ENCODE measurements at places on chromosomes 1 and 21.

- no peak for DNase-seq
These were observed 6.9 kb downstream of the MT1HL1 start for GRCh38 chr1:236997361-236997760.

GRCh38 chr1:9654051-9654833 is 2.7 kb downstream of the PIK3CD start:
- DNase-seq: no peak

DNA sequence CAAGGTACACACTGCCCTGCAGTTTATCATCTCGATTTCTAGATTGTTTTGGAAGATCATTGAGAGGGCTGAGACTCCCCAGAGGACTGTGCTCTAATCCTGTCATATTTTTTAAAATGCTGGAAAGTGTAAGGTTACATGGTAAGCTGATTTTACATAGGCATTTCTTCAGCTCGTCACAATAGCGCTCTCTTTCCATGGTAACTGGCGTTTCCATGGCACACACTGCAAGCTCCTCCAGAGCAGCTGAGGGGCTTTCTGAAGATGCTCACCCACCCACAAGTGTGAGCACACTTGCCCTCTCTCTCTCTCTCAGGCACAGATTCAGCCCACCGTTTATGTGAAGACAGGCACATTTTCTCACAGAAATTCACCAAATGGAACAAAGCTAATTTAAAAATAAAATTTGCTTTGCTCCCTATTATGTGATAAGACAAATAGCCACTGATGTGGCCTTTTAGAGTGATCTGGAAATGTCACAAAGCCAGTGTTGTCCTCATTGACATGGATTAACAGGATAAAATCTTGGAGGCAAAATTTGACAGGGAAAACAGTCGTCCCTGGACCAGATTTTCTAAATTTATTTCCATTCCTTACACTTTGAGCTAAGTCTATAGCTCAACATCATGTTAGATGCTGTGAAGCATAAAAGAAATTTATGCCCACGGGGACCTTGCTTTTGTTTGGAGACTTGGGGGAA is 421.5 kb downstream of the RWDD3 start:
- DNase-seq: no peak

- DNase-seq: no peak
These were observed 150.5 kb downstream of the LRIG2 start for GRCh38 chr1:113223546-113223945.

- no peak for DNase-seq
These were observed 27.8 kb downstream of the DIPK1A start for GRCh38 chr1:92933459-92933858.

DNA sequence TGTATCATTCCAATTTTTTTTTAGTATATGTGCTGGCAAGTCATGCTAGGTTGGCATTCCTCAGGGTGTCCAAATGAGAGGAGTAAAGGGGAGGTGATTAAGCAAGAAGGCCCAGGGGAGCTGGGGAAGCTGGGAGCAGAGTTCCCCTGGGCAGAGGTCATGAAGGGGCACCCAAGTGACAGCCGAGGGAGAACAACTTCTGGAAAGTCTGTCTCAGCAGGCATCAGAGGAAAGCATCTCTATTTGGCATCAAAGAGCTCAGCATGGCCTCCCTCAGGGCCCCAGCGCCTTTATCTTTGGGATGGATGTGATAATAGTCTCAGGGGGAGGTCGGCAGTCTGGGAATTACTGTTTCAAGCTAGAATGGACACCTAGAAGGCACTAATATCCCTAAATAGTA is 5.0 kb upstream of the ENO1 start:
- DNase-seq: no peak

DNA sequence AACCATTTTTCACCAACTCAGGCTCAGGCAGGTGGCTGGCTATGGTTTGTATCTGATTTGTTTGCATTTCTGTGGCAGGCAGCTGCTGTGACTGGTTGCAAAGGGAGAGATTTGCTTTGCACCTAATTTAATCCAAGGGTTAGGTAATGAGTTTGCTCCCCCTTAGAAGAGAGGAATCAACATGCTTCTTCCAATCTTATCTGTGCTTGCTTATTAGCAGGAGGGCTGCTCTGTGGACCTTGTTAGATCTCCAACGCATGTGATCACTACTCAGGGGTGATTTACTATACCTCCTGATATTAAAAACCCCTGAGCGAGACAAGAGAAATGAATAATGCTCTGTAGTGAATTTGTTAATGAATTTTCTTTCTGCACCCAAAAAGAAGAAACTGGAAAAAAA is 20.5 kb downstream of the OLFML3 start:
- DNase-seq: no peak

- DNase-seq: no peak
These were observed 59.7 kb downstream of the BRINP2 start for GRCh38 chr1:177230228-177231016.

- no peak for DNase-seq
These were observed 1.4 kb upstream of the MAN1C1 start for GRCh38 chr1:25615172-25615541.

DNA sequence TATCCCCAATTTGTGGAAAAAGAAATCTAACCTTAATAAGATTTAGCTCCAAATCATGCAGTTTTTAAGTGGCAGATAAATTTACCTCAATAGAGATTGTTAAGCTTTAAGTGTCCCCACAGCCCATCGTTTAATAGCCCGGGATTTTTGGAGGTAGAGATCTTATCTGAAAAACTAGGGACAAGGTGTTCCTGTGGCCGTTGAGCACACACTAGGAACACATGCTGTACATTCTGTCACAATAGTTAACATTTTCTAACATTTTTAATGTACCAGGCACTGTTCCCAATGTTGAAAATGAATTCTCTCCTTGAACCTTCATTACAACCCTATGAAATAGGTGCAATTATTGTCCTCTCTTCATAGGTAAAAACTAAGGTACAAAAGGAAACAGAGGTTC is 85.7 kb upstream of the PLD5 start:
- DNase-seq: no peak

DNA sequence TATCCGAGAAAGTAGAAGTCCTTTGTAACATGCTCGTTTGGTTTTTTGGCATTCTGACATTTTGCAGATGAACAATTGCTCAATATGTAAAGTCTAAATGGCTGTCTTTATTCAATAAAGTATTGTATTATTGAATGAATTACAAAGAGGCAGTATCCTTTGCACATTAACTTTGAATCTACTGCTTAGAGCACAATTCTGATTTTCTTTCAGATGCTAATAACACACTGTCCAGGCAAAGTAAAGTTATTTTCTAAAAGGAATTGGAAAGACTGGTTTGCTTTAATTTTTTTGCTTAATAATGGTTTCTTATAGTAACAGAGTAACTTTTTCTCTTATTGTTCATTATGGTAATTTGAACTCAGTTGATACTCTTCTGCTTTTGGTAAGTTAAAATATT is 494.8 kb downstream of the RWDD3 start:
- DNase-seq: no peak

DNA sequence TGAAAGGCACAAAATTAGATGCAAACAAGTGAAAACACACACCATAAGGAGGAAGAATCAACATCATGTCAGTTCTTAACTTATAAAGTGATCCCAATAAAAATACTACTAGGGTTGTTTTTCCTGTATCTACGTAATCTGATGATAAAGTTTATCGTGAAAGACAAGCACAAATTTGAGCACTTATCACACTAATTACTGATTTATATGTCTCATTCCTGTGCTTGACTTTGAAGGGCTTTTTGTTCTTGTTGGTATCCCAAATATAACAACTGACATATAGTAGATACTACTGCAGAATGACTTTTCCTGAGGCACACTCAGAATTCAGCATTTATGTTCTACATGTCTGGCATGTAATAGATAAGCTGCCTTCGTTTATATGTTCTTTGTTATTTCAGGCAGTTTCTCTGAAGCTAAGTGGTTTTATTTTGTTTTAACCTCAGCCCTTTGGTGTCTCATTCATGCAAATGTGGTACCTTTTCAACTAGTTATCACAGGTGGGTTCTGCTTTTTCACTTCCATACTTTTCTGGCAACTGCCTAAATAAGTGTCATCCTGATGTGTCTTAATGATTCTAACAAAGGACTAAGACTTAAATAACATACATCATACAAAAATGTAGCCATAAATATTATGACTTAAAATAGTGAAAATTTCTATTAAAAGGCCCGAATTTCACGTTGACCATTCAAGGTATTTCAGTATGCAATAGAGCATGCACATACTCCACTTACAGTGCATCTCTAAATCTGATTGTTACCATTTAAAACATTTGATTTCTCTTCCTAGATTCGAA is 73.2 kb downstream of the LRRC8C start:
- no peak for DNase-seq

GRCh38 chr1:176670853-176671252 is 207.9 kb downstream of the PAPPA2 start:
- DNase-seq: no peak

DNA sequence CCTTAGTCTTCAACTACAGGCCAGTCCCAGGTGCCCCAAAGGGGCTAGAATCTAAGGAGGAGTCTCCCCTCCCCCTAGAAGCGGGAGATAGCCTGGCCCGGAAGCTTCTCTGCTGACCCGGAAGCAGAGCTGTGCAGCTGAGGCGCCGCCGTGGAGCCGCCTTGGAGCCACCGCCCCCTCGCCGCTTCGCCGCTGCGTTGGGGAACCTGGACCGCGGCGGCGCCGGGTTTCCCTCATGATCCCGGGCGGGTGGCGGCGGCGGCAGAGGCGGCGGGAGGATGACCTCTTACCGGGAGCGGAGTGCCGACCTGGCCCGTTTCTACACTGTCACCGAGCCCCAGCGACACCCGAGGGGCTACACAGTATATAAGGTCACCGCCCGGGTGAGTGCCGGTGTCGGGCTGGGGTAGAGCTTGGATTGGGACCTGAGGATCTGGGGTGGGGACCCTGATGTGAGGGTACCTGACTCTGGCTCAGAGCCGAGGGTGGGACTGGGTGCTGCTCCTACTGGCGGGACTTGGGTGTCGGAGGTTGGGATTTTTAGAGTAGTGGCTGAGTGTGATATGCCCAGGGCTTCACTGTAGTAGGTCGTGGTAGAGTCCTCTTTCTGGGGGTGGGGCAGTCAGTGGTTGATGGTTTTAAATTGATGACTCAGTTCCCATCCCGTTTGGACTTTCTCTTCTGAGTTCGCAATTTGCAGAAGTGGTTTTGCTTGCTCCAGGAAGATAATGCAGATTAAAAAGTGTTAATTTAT is at the start of gene RPS6KC1:
TSS of gene RPS6KC1 (plus strand) at position 115 of the 754 bp plus-strand sequence. CDS start at position 279, 164 bp downstream.
- DNase-seq: peak; percentile 81

DNA sequence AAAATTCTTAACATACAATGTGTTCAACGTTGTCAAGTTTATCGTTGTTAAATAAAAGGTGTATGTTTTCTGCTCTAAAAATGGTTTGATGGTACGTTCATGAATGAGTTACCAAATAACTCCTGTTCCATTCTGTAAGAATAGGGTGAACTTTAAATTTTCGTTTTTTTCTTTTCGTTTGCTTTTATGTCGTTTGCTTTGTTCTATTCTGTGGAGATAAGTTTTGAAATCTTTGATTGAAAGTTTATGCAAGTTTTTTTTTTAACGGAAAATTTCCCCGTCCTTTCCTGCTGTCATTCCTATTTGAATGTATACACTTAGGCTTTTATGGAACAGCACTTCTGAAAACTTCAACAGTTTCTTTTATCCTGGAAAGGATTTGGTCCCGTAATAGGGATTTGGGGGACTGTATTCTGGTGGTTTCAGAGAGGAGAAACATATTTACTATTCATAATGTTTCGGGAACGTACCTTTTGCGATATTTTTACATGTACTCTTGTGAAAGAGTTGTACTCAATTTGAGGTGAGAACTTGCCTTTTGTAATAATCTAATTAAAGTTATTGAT is 1.7 kb downstream of the DR1 start:
- no peak for DNase-seq

DNA sequence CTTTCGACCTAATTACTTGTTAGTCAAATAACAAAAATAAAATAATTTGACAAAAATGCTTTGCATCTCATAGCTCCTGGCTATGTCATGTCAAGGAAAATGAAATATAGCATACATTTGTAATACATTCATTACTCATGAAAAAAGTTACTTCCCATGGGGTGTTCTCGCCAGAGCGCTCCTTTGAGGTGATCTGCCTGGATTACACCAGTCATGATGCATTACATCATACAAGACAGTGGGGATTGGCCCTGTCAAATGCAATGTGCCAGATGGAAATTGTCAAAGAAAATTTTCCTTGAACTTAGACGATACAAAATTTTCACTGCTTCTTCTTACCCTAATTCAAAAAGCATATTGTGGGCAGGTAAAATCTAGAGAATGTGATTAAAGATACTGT is 215.6 kb upstream of the B3GALT2 start:
- no peak for DNase-seq

GRCh38 chr1:16254263-16254928 is 17.4 kb upstream of the CPLANE2 start:
- no peak for DNase-seq

DNA sequence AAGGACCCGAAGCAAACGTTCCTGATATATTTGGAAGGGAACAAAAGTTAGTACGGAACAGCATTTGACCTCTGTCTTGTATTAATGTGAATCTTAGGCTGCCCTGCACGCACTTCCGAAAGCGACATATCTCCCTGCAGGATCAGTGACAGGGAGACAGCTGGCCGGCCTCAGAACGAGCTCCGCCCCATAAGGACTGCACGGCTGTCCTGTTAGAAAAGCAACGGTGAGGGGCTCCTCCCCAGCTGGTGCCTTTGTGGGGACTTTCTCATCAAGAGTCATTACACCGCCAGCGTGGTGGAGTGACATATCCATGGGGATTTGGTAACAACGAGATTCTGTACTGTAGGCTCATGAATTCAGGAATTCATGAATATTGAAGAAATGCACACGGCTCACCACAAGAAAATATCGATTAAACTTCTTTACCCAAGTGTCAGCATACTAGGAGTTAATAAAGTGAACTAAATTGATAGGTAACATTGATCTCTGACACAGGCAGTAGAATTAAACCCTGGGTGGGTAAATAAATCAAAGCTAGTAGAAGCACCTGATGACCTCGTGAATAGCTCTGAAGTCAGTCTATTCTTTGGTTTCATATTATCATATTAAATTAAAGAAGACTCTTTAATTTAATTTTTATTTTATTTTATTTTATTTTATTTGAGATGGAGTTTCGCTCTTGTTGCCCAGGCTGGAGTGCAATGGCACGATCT is 8.1 kb upstream of the GREM2 start:
- DNase-seq: no peak
